ENCODE measurements at places on chromosomes 6 and 20.

DNA sequence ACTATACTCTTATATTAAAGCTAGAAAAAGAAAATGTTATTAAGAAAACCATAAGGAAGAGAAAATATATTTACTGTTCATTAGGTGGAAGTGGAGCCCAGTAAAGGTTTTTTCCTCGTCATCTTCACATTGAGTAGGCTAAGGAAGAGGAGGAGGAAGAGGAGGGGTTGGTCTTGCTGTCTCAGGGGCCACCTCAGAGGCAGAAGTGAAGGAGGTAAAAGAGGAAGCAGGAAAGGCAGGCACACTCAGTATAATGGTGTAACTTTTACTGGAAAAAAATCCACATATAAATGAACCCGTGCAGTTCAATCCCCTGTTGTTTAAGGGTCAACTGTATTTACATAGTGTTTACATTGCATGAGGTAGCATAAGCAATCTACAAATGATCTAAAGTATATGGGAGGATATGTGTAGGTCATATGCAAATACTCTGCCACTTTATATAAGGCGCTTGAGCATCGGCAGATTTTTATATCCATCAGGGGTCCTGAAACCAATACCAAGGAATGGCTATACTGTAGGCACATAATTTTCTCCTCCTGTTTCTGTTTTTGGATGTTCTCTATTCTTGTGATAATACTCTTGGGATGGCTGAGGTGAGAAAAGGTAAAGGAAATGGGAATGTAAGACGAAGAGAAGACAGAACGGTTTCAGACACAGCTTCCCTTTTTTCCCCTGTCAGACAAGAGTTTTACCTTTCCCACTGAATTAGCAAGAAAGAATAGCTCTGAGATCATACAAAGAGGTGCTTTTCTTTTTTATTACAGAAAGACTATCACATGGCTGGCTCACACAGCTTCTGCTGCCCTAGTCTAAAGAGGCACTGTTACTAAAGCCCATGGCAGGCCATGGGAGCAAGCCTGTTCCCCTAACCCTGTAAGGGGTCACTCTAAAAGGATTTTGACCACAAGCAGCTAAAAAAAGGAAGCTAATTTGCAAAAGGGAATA is 59.9 kb downstream of the NUDT3 start:
- DNase-seq = no peak

GRCh38 chr20:1946762-1947534 is 46.9 kb downstream of the PDYN start:
- DNase-seq = no peak

GRCh38 chr6:20331042-20331441 is 70.6 kb upstream of the E2F3 start:
- no peak for DNase-seq

GRCh38 chr20:24737212-24737850 is 211.7 kb upstream of the CST7 start:
- DNase-seq = no peak

DNA sequence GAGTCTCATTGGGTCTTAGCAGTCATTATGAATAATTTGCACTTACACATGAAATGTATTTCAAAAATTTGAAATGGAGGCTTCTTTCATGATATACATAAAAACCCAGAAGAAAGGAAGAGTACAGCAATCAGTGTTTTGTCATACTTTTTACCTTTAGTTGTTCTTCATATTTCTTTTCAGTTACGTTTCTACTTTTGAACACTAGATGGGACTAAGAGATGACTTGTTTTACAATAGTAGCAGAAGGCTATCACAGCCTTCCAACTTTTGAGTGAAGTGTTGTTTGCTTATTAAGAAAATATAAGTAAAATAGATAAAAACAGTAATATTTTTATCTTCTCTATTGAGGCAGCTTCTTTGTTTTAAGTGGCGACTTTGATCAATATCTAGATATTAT is 58.1 kb downstream of the L3MBTL3 start:
- DNase-seq = no peak

GRCh38 chr6:44704240-44705150 is 317.0 kb downstream of the CDC5L start:
- no peak for DNase-seq

- no peak for DNase-seq
These were observed 132.6 kb upstream of the TBX18 start for GRCh38 chr6:84897011-84897410.

- DNase-seq = no peak
These were observed 458.7 kb upstream of the AGPAT4 start for GRCh38 chr6:161732594-161732993.

DNA sequence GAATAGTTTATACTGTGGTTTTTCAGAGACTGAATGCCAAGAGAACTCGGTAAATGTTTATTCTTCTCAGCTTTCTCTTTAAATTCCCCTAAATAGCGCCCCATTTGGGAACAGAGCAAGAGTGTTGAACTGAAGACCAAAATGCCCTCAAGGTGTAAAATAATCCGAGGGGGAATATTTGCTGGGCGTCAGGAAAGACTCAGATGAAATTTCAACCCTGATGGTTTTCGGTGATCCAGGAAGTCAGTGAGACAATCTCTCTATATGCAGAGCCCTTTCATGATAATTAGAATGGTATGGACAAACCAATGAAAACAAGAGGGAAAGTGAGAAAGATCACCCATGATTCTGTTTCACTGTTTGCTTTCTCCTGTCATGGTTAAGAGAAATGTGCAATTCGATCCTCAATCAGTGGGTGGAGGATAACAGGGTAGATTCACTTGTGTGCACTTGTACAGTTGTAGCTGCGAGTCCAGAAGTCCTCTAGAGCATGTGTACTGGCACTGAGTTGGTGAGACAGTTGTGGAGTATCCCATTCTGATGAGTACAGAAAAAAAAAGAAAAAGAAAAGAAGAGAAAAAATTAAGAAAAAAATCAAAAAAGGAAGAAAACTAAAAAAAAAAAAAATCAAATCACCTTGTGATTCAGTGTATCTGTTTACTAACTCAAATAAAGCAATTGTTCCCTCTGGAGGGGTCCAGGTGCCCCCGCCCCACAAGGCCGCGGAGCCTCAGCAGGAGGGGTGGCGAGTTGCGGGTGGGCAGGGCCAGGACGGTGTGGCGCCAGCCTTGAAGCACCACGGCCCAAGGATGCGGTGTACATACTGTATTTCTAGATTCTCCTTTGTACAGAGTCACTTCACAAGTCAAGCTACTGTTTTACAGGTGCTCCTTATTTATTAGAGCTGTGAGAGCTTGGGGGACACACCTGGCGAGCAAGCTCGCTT is 164.9 kb downstream of the SCML4 start:
- DNase-seq = no peak

GRCh38 chr20:2593756-2594155 is 57.4 kb downstream of the TMC2 start:
- no peak for DNase-seq

DNA sequence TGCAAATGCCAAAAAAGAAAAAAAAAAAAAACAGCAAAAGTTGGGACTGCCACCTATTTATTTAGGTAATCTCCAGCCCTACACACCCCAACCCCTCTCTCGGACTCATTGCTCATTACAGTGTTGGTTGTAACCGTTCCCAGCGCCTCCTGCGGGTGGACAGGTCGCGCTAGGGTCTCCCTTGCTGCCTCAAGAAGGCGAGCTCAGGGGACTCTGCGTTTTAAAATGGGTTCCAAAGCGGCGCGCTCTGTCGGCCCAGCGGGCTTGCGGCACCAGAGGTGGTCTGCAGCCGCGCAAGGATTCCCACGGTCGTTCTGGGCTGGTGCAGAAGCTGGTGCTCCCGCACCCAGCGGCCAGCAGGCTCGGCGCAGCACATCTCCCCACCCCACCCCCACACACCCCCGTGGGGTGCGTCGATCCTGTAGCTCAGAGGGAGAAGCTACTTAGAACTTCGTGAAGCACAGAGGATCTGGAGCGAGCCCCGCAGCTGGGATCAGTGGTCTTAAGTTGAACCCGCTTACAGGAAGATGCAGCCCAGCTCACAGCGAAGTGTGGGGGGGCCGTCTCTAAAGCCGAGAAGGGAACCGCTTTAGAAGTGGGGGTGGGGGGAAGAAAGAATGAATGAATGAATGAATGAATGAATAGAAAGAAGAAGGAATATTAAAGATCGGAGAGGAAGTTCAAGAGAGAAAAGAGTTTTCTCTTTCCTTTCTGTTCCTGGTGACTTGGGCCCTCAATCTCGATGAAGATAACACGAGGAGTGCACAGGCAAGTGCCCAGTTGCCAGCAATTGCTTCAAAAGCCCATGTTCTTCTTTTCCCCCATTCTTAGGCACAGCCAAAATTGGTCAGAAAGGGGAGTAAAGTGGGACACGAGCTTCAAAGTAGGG is 780 bp downstream of the TFAP2A start:
- DNase-seq = no peak

GRCh38 chr6:147053311-147053921 is 150.8 kb upstream of the STXBP5 start:
- DNase-seq = no peak

DNA sequence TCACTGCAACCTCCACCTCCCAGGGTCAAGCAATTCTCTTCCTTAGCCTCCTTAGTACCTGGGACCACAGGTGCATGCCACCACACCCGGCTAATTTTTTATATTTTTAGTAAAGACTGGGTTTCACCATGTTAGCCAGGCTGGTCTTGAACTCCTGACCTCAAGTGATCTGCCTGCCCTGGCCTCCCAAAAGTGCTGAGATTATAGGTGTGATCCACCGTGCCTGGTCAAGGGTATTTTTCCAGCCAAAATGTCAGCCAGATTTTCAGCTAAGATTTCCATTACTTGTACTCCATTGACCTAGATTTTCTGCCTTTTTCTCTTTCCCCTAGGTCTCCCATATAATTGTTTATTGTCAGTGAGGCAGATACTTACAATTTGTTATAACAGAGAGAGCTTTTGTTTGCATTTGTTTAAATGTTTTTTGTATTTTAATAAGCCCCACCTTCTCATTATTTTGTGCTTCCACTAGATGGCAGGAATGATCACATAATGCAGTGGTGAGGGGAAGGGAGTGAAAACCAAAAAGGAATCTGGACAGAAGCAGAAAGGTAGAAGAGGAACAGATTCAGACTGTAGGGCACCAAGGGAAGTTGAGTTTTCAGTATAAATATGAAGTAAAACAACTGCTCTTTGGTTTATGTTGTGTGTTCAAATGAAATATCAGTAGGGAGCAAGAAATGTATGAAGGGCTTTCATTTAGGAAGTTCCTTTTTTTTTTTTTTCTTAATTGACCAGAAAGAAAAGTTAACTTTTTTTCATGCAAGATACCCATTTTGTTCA is 29.7 kb downstream of the RPF2 start:
- DNase-seq = no peak

- no peak for DNase-seq
These were observed 121.2 kb upstream of the LAMP5 start for GRCh38 chr20:9392892-9393857.

- DNase-seq = no peak
These were observed 4.1 kb downstream of the PAQR8 start for GRCh38 chr6:52365866-52366540.

DNA sequence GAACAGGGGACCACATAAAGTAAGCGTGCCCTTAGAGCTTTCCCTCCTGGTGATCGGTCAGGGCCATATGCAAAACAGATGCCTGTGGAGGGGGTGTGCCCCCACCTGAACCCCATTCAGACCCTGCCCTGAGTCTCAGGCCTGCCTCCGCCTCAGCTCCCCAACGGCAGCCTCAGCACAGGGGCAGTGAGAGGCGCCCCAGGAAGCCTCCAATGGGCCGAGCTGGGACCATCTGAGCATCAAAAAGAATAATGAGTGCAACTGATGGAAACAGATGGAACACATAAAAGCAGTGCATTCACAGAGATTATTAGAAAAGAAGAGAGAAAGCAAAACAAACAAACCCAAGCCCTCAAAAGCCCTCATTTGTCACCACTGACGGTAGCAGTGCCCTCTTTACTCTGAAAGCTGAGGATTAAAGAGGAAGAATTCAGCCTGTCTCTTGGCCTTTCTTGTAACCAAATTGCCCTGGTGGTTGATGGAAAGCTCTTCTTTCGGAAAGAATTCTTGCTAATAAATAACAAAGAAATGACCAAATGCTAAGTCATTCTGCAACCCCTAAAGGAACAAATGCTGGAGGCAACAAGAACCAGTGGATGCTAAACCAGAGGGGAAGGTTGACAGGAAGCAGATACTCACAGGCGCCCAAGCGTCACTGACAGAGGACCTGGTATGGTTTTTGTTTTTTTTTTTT is 6.8 kb downstream of the ADISSP start:
- no peak for DNase-seq

DNA sequence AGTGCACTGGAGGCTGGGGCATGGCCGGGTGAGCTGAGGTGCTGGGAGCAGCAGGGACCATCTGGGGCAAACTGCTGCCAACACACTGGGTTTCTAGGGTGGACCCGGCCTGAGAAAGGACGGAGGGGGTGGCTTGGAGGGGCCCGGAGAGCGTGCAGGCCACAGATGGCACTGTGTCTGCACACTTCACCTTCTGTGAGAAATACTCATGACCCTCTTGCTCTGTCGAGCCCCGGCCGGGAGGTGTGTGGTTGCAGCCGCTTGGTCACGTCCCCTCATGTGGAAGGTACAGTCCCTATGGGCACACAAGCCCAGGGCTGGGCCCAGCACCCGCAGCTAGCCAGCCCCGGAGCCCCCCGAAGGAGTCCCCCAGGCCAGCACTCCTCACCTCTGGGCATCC is 59.7 kb downstream of the RBM38 start:
- no peak for DNase-seq

GRCh38 chr20:4666001-4666479 is 55.7 kb upstream of the PRND start:
- DNase-seq = no peak

DNA sequence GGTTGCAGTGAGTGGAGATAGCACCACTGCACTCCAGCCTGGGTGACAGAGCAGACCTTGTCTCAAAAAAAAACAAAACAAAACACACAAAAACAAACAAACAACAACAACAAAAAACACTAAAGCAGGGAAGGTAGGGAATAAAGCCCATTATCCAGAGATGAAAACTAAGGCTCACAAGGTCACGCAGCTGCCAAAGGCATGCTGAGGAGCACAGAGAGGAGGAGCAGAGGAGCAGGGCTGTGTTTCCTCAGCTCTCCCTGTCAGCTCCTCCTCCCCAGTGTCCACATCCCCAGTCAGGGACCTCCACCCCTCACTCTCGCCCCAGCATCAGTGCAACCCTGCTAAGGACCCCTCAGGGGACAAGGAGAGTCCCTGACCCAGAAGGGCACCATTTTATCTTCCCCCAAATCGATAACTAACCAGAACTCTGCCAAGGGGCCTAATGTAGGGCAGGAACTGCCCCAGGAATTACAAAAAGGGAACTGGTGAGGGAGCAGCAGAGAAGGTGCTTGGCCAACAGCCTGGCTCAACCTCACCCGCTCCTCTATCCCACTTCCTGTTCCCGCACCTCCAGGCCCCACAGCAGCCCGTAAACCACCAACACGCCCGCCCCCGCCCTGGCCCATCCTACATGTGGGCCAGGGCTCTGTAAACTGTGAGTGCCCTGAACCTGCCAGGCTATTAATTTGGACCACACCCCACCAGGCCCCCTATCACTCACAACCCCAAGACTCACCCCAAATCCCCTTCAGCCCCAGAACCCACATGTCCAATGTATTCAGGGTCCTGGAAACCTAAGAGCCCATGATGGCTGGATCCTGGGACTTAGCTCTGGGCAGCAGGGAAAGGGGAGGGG is 9.0 kb downstream of the TEAD3 start:
- DNase-seq = no peak

- DNase-seq = no peak
These were observed 50.8 kb downstream of the KAT14 start for GRCh38 chr20:18188434-18188833.
